ENCODE measurements at places on chromosomes 13 and 19. TPM values are rescaled to one million over a fixed set of nuclear protein-coding genes. Genes with fewer than 3 reads are reported as not detected.

PRSS57 gene
- not detected for total RNA-seq

MCF2L gene
- not detected for total RNA-seq

RFX1 gene
- 16.8 TPM for total RNA-seq

ZNF579 gene
- total RNA-seq: 12.6 TPM

ITGBL1 gene
- total RNA-seq: not detected

MTUS2 gene
- total RNA-seq: not detected

TRPC4 gene
- not detected for total RNA-seq

CDC34 gene
- total RNA-seq: 61.3 TPM

GRCh38 chr19:18905513-18906236 is 9.7 kb upstream of the CERS1 start:
- no peak overlapping the region for H3K4me3 ChIP-seq
- no peak overlapping the region for H3K27ac ChIP-seq
- H3K36me3 ChIP-seq: peaks cover 13% of the 10 kb centered on the region
- DNase-seq: no peak

DNA sequence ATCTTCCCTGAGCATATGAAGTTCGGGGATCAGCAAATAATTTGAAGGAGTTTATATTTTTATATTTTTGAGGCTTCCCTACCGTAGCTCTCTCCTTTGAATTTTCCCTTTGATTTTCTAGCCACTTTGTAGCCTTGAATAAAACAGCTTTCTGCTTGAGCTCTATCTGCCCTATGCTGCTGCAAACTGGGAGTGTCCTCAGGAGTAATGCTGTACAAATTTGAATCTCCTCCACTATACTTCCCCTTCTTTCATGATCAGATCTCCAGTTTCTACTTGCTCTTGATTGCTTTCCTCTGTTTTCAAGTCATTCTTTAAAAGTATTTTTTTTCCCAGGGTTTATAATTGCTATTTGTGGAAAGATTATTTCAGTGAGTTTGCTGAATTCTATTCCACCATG is 14.6 kb downstream of the PDS5B start:
- H3K27me3 ChIP-seq: no peaks in the 10 kb centered on the region
- no peak overlapping the region for H3K4me3 ChIP-seq
- H3K36me3 ChIP-seq: no peaks in the 10 kb centered on the region
- no peak for DNase-seq
- no peaks in the 10 kb centered on the region for H3K4me1 ChIP-seq
- peak overlapping the region; percentile 13 for H3K27ac ChIP-seq

- H3K36me3 ChIP-seq: no peaks in the 10 kb centered on the region
- no peak overlapping the region for H3K4me3 ChIP-seq
These were observed 57.9 kb downstream of the GADD45B start for GRCh38 chr19:2533686-2534422.

DNA sequence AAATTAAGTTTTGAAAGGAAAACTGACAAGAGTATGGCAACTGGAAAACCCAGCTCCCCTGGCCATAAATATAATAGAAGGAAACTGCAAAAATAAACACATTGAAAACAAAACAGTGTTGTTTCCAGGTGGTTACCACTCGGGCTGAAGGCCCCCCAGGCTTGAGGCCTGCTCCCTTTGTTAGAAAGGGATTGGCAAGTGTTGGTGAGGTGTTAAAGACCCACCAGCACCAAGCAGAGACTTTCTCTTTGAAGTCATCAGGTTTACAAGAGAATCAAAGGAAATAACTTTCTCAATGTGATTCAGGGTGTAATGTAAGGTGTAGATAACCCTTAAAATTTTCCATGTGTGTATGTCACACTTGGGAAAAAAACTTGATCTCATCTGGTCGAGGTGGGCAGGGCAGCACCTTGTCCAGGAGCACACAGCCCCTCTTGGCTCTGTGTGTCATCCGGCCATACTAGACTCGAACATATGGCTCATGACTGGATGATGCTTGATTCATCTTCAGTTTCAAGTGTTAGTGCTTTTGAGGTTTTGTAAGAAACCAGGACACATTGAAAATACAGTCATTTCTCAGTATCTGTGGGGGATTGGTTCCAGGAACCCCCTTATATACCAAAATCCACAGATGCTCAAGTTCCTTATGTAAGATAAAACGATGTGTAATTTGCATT is 7.8 kb downstream of the ACTN4 start:
- no peak overlapping the region for H3K4me3 ChIP-seq
- H3K27me3 ChIP-seq: no peaks in the 10 kb centered on the region
- DNase-seq: no peak
- peaks cover 67% of the 10 kb centered on the region for H3K4me1 ChIP-seq

- no peaks in the 10 kb centered on the region for H3K27me3 ChIP-seq
- DNase-seq: peak; percentile 14
- no peaks in the 10 kb centered on the region for H3K36me3 ChIP-seq
- no peak overlapping the region for H3K4me3 ChIP-seq
- no peaks in the 10 kb centered on the region for H3K4me1 ChIP-seq
These were observed 23.2 kb upstream of the GTF3A start for GRCh38 chr13:27401210-27401609.

- no peak overlapping the region for H3K4me3 ChIP-seq
- H3K27ac ChIP-seq: no peak overlapping the region
- no peak for DNase-seq
- H3K27me3 ChIP-seq: no peaks in the 10 kb centered on the region
- H3K4me1 ChIP-seq: no peaks in the 10 kb centered on the region
These were observed 144.2 kb upstream of the ZNF507 start for GRCh38 chr19:32201211-32201610.

DNA sequence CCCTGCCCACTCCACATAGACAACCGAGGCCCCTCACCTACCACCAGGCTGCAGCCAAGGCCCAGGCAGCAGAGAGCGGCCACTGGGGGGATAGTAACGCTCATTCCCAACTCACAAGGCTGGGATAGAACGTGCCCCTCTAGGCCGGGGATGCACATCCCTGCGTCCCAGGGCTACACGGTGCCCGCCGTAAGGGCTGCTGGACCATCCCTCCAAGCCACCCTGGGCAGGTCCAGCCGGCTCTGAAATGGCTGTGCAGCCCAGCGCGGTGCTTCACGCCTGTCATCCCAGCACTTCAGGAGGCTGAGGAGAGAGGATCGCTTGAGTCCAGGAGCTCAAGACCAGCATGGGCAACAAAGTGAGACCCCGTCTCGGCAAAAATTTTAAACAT is 3.2 kb downstream of the REXO1 start:
- no peaks in the 10 kb centered on the region for H3K27me3 ChIP-seq
- peaks cover 23% of the 10 kb centered on the region for H3K4me1 ChIP-seq
- no peak for DNase-seq
- H3K27ac ChIP-seq: no peak overlapping the region
- H3K36me3 ChIP-seq: peaks cover 24% of the 10 kb centered on the region

DNA sequence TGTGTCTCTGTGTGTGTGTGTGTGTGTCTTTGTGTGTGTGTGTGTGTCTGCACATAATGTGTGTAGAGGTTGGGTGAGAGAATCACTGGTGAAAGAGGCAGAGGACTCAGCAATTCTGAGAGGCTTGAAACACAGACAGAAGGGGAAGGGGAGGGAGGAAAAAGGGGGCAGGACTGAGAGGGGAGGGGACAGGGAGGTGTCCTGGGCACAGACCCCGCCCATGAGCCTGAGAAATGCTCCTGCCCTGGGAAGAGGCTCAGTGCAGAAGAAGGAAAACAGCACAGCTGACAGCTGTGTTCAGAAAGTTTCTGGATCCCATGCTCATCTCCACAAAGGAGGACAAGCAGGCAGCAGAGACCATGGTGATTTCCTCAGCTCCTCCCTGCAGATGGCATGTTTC is 59.1 kb upstream of the CEACAM8 start:
- DNase-seq: no peak
- H3K4me3 ChIP-seq: no peak overlapping the region
- H3K36me3 ChIP-seq: no peaks in the 10 kb centered on the region
- H3K27ac ChIP-seq: no peak overlapping the region
- peaks cover 57% of the 10 kb centered on the region for H3K27me3 ChIP-seq
- no peaks in the 10 kb centered on the region for H3K4me1 ChIP-seq

DNA sequence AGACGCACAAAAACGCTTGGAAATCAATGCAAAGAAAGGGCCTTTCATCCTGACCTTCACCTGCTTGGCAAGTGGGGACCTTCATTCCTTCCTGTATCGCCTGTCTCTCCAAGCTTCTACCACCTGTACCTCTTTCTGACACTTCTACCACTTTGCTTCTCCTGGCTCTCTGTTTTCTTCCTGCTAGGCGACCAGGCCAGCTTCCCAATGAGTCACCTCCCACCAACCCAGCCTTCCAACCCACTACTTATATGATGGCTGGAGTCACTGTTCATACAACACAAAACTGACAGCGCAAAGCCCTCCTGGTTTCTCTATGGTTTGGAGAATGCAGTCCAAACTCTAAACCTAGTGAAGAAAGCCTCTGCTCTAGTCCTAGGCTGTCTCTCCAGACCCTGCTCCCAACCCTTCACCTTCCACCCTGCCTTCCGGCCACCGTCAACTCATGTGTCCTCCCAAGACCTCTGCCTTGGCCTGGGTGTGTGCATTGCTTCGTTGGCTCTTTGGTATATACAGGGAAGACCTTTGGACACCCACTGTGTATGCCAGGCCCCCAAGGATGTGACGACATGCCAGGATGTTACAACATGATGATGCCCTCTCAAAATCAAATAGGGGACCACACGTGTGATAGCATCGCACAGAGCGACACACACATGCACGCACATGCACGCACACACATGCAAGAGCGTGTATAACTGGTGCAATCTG is 148.5 kb downstream of the STK24 start:
- DNase-seq: no peak
- no peaks in the 10 kb centered on the region for H3K36me3 ChIP-seq
- no peak overlapping the region for H3K4me3 ChIP-seq
- no peak overlapping the region for H3K27ac ChIP-seq

GRCh38 chr13:49113526-49114286 is 106.4 kb upstream of the MLNR start:
- peak; percentile 50 for DNase-seq
- H3K4me1 ChIP-seq: peaks cover 17% of the 10 kb centered on the region
- H3K27me3 ChIP-seq: no peaks in the 10 kb centered on the region
- H3K36me3 ChIP-seq: peaks cover 27% of the 10 kb centered on the region
- peak overlapping the region; percentile 56 for H3K27ac ChIP-seq
- H3K4me3 ChIP-seq: peak overlapping the region; percentile 30

DNA sequence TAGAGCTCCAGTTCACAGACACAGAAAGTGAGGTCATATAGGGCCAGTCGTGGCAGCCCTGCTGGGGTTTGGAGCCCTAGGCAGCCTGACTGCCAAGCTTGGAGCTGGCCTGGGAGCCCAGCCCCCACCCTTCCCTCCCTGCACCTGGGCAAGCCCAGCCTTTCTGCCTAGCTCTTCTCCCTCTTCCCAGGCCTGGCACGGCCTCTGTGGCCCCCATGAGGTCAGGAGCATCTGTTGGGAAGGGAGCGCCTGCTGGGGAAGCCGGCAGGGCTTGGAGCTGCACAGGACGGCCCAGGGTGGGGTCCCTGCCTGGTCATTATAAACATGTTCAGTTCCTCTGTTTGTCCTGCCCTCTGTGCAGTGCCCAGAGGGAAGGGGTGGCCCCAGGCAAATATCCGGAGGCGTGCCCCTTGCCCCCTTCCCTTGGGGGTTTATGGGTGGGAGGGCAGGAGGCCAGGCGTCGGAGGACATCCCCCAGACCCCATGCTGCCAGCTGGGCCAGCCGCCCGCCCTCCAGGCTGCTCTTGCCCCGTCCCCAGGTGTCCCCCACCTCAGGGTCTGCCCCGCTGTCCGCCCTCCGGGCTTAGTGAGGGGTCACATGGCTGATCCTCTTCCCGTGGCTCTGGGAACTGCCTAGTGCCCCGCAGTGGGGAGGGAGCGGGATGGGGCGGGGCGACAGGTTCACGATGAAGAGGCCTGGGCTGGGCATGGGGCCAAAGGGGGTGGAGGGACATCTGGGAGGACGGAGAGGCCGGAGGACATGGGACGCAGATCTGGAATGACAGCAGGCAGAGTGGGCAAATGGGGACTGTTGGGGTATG is 30.0 kb upstream of the NCCRP1 start:
- no peak for DNase-seq
- peaks cover 5% of the 10 kb centered on the region for H3K4me1 ChIP-seq
- no peaks in the 10 kb centered on the region for H3K27me3 ChIP-seq
- H3K36me3 ChIP-seq: peaks cover 6% of the 10 kb centered on the region
